Activated CD4-positive, alpha-beta memory T cell treated with anti-CD3 and anti-CD28 coated beads for 36 hours (primary cell): ENCODE measurements at places on chromosomes 3 and 15.
A peak's percentile ranks its signal among the peaks of the same experiment; 100 is the strongest.

- no peak overlapping the region for H3K27ac ChIP-seq
- H3K36me3 ChIP-seq = peaks cover 3% of the 10 kb centered on the region
- no peaks in the 10 kb centered on the region for H3K27me3 ChIP-seq
- no peak for DNase-seq
- H3K4me1 ChIP-seq = no peaks in the 10 kb centered on the region
Observed at GRCh38 chr15:36688310-36689011, 109.0 kb downstream of the CDIN1 start.

- no peaks in the 10 kb centered on the region for H3K27me3 ChIP-seq
- no peaks in the 10 kb centered on the region for H3K36me3 ChIP-seq
- DNase-seq = no peak
- no peak overlapping the region for H3K27ac ChIP-seq
- no peak overlapping the region for H3K4me3 ChIP-seq
Observed at GRCh38 chr3:168808596-168808995, 712.9 kb upstream of the GOLIM4 start.

GRCh38 chr3:20288050-20288449 is 102.0 kb upstream of the SGO1 start:
- no peak overlapping the region for H3K4me3 ChIP-seq
- no peaks in the 10 kb centered on the region for H3K27me3 ChIP-seq
- H3K4me1 ChIP-seq = no peaks in the 10 kb centered on the region
- no peak overlapping the region for H3K27ac ChIP-seq

DNA sequence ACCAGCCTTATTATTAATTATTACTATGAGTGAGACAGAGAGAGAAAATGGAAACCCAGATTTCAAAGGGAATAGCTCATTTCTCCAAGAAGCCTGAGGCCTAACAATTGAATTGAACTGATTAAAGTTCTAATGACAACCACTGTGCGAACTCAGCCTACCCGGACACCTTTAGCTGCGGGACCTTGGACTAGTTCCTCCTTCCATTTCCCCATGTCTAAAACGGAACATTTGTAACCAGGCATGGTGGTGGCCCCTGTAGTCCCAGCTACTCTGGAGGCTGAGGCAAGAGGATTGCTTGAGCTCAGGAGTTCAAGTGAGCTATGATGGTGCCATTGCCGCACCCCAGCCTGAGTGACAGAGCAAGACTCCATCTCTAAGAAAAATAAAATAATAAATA is 16.4 kb upstream of the RTP2 start:
- peaks cover 20% of the 10 kb centered on the region for H3K36me3 ChIP-seq
- H3K27ac ChIP-seq = no peak overlapping the region
- no peak for DNase-seq
- H3K4me3 ChIP-seq = no peak overlapping the region
- peaks cover 9% of the 10 kb centered on the region for H3K4me1 ChIP-seq

- H3K4me1 ChIP-seq = no peaks in the 10 kb centered on the region
- no peaks in the 10 kb centered on the region for H3K36me3 ChIP-seq
- no peak overlapping the region for H3K27ac ChIP-seq
Observed at GRCh38 chr3:17911986-17912760, 169.7 kb upstream of the TBC1D5 start.

- no peaks in the 10 kb centered on the region for H3K27me3 ChIP-seq
- H3K4me3 ChIP-seq = no peak overlapping the region
- H3K4me1 ChIP-seq = no peaks in the 10 kb centered on the region
- H3K27ac ChIP-seq = no peak overlapping the region
- DNase-seq = no peak
Observed at GRCh38 chr3:126850370-126851085, 132.4 kb upstream of the PLXNA1 start.

- H3K27me3 ChIP-seq = no peaks in the 10 kb centered on the region
- no peak for DNase-seq
- H3K4me1 ChIP-seq = peaks cover 10% of the 10 kb centered on the region
- peaks cover 28% of the 10 kb centered on the region for H3K36me3 ChIP-seq
Observed at GRCh38 chr15:63255489-63255990, 21.9 kb upstream of the APH1B start.

GRCh38 chr15:39404767-39405181 is 176.1 kb upstream of the THBS1 start:
- peaks cover 7% of the 10 kb centered on the region for H3K27me3 ChIP-seq
- no peak for DNase-seq
- no peaks in the 10 kb centered on the region for H3K4me1 ChIP-seq

DNA sequence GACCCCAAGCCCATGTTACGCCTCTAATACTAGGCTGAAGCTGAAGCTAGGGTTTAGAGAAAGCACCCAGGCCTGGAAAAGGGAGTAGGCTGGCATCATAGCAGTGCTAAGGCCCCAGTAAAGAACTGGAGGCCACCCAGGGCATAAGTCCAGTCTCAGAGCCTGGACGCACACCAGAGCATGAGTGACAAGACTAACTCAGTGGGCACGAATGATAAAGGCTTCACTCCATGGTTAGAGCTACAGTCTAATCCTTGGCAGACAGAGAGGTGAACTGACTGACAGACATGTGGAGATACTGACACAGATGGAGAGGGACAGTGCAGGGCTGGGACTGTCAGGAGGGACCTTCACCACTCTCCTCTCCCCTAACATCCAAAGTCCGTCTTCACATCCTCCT is 139.8 kb downstream of the KCNMB2 start:
- no peak overlapping the region for H3K27ac ChIP-seq
- H3K4me1 ChIP-seq = no peaks in the 10 kb centered on the region
- no peak for DNase-seq
- no peak overlapping the region for H3K4me3 ChIP-seq
- no peaks in the 10 kb centered on the region for H3K36me3 ChIP-seq

- H3K27me3 ChIP-seq = no peaks in the 10 kb centered on the region
- H3K36me3 ChIP-seq = peaks cover 15% of the 10 kb centered on the region
- DNase-seq = no peak
- H3K27ac ChIP-seq = peak overlapping the region; percentile 66
- H3K4me3 ChIP-seq = no peak overlapping the region
- peaks cover 4% of the 10 kb centered on the region for H3K4me1 ChIP-seq
Observed at GRCh38 chr15:51935466-51936104, 36.0 kb downstream of the LEO1 start.

DNA sequence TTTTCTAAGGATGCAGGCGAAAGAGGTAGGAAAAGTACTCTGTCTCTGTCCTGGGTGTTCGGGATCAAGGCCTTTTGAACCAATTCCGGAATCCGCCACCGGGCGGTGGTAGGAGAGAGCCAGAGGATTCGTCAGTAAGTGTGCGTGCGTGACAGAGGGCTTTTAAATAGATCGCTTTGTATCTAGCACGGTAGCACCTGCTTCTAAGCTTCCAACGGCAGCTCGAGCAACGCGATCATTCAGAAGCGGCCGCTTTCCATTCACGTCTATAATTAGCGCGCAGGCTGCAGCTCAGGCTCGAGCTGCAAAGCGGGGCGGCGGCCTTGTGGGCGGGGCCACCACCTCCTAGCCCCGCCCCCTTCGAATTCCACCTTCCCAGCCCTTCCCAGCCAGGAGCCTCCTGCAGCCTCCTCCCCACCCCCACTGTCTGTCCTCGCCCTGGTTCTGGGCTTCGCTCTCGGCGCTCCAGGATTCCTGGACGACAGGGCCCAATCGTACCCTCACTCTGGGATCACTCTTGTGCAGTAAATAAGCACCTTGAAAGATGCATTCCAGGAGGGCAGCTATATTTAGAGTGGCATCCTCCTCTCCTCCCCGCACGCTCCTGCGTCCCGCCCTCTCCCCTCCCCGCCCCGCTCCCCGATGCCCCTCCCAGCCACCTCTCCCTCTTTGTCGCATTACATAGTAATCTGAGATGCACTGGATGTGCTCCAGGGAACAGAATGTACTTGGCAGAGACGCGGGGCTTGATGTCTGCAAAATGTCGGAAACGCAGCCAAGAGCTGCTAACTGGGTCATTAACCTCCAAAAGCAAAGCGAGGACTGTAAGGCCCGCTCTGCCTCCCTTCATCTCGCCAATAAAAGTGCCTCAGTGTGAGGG is 224.1 kb upstream of the TPRG1 start:
- peak; percentile 47 for DNase-seq
- no peak overlapping the region for H3K27ac ChIP-seq
- peaks cover 27% of the 10 kb centered on the region for H3K4me1 ChIP-seq
- no peaks in the 10 kb centered on the region for H3K36me3 ChIP-seq
- H3K4me3 ChIP-seq = no peak overlapping the region

DNA sequence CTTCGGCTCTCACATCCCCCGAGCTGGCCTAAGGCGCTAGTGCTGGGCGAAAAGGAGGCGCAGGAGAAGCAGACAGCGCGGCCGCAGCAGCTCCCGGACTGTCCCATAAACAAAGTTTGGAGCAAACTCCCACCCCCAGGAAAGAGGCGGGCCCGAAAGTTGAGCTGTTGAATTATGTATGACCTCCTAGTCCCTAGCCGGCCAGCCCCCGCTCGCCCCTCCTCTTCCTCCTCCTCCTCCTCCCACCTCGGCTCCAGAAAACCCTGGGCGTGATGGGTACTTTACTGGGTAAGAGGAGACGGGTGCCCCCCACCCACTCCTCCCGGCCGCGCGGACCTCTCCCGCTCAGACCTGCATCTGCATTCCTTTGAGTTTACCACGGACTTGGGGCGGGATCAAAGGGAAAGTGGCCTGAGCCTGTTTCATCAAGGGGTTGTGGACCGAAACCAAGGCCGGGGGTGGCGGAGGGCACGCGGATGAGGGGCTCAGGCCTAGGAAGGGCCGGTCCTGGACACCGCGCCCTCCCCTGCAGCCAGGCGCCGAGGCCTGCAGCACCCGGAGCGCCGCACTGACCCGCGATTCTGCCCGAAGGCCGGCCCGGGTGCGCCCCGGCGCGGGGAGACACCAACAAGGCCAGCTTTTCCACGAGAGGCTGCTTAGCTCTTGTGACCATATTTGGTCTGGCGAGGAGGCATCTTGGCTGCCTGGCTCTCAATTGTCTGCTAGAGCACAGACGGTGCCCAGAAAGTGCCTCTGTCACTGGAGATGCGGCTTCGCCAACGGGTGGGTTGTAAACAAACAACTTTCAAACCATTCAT is at the start of gene WWTR1:
WWTR1 (minus strand) TSS at position 100 of the 818 bp plus-strand sequence. CDS start 719 bp downstream, outside the sequence.
- peak within 1 kb of the TSS; percentile 82 for H3K4me3 ChIP-seq
- no peak within 1 kb of the TSS for H3K27ac ChIP-seq
- peaks cover 51% of the 10 kb centered on the region for H3K27me3 ChIP-seq
- no peaks in the 10 kb centered on the region for H3K36me3 ChIP-seq
- H3K4me1 ChIP-seq = peaks cover 9% of the 10 kb centered on the region
- peak; percentile 65 for DNase-seq

- peaks cover 2% of the 10 kb centered on the region for H3K4me1 ChIP-seq
- H3K4me3 ChIP-seq = no peak overlapping the region
- DNase-seq = no peak
- no peaks in the 10 kb centered on the region for H3K27me3 ChIP-seq
- no peak overlapping the region for H3K27ac ChIP-seq
Observed at GRCh38 chr15:41633609-41634008, 26.6 kb upstream of the MGA start.

DNA sequence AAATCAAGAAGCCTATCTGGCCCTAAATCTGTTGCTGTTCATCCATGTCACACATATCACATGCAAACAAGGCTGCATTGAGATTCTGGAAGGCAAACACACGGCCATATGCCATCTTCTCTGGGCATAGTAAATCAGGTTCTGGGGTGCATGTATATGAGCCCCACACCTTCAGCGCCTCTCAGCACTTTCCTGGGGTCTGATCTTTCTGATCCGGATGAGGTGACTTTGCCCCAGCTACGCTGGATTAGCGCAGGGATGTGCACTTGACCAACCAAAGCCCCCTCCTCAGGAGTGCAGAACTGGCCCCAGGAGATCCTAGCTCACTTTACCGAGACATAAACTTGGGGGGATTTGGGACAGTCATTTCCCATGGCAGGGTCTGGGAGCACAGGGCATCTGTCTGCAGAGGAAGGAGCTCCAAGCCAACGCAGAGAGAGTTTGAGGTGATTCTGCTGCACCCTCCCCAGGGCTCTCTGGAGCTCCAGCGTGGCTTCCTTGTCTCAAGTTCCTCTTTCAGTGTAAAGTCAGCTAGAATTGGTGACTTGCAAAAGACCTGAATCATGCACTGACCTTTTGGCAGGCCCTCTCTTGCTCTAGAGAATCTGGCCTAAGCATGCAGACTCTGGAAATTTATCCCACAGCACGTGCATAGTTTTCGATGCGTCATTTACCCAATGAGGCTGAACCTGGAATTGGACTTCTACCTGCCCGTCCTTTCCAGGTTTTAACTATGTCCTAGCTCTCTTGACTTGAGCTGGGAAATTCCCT is 63.5 kb upstream of the KLF13 start:
- H3K27me3 ChIP-seq = no peaks in the 10 kb centered on the region
- DNase-seq = peak; percentile 25
- no peak overlapping the region for H3K4me3 ChIP-seq
- no peaks in the 10 kb centered on the region for H3K36me3 ChIP-seq

- no peak for DNase-seq
- H3K4me1 ChIP-seq = peaks cover 12% of the 10 kb centered on the region
- H3K4me3 ChIP-seq = no peak overlapping the region
- H3K27me3 ChIP-seq = no peaks in the 10 kb centered on the region
Observed at GRCh38 chr3:129057249-129057648, 3.3 kb upstream of the GP9 start.

GRCh38 chr15:32878869-32879805 is 161.3 kb downstream of the GREM1 start:
- H3K4me3 ChIP-seq = no peak overlapping the region
- no peaks in the 10 kb centered on the region for H3K36me3 ChIP-seq
- H3K4me1 ChIP-seq = no peaks in the 10 kb centered on the region

GRCh38 chr3:58530354-58530865 is 6.6 kb downstream of the ACOX2 start:
- peaks cover 12% of the 10 kb centered on the region for H3K4me1 ChIP-seq
- H3K27me3 ChIP-seq = no peaks in the 10 kb centered on the region
- DNase-seq = no peak
- no peak overlapping the region for H3K27ac ChIP-seq

DNA sequence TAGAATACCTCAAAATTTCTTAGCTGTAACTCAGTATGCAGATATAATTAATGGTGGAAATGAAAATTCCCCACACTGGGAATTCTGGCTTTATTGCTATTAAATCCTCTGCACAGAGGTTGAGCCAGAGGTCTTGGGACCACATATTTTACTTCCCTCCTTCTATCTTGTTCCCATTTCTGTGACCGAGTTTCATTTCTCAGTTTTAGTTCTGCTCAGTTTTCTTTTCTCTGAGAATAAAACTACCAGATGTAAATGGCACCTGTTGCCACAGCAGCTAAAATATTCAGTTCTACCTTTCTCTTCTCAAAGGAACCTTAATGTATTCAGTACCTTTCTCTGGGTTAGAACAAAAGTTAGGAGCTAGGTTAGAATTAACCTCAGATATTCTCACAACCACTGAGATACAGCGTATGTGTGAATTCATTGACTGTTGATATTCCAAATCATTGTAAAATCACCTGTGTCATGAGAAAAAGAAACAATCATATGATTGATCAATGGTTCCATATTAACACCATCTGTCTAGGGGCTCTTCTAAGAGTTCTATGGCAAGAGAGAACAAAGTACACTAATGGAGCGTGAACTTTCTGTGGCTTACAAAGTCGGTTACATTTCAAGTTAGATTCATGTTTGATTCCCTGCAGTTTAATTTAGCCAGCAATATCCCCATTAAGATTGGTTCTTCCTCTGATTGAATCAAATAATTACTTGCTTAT is 374.1 kb downstream of the EFHB start:
- H3K4me1 ChIP-seq = no peaks in the 10 kb centered on the region
- no peaks in the 10 kb centered on the region for H3K36me3 ChIP-seq
- H3K27me3 ChIP-seq = no peaks in the 10 kb centered on the region
- no peak for DNase-seq
